Esophagus squamous epithelium (tissue), 5 donors: ENCODE measurements at places on chromosomes 7 and 10. TPM values are rescaled to one million over a fixed set of nuclear protein-coding genes. Genes with fewer than 3 reads are reported as not detected.

The CNPY1 gene
- not detected for total RNA-seq

The CRTAC1 gene
- total RNA-seq, result 10.7 TPM

The AGR2 gene
- total RNA-seq, result 1.6 TPM

The MACROH2A2 gene
- 23.5 TPM for total RNA-seq

The PLCE1 gene
- 1.8 TPM for total RNA-seq

The PDK4 gene
- 6.2 TPM for total RNA-seq

The NACAD gene
- 0.04 TPM for total RNA-seq

The MNX1 gene
- not detected for total RNA-seq

The TSPAN33 gene
- 4.2 TPM for total RNA-seq

The TMEM270 gene
- total RNA-seq, result not detected

The POLL gene
- 10.5 TPM for total RNA-seq

The FAM13C gene
- 4.3 TPM for total RNA-seq

The KDM7A gene
- total RNA-seq, result 22.7 TPM

The OR6V1 gene
- not detected for total RNA-seq

The ADARB2 gene
- total RNA-seq, result 2.1 TPM

The CLRN3 gene
- not detected for total RNA-seq

The SPDYE6 gene
- not detected for total RNA-seq

The TAS2R41 gene
- not detected for total RNA-seq

The PGAM2 gene
- 0.57 TPM for total RNA-seq

The C10orf67 gene
- 0.18 TPM for total RNA-seq

The PRSS1 gene
- total RNA-seq, result not detected

The WIPF3 gene
- 1.1 TPM for total RNA-seq

The INHBA gene
- 5.3 TPM for total RNA-seq

The LBX1 gene
- total RNA-seq, result not detected

The EPHA1 gene
- 132 TPM for total RNA-seq

The FGFR2 gene
- 33.3 TPM for total RNA-seq

The TBX20 gene
- total RNA-seq, result not detected
